ENCODE measurements at places on chromosomes 1 and 21. TPM values are rescaled to one million over a fixed set of nuclear protein-coding genes. Genes with fewer than 3 reads are reported as not detected.

GBP3 gene
- 19.6 TPM for total RNA-seq

DMBX1 gene
- not detected for total RNA-seq

GSTM5 gene
- total RNA-seq, result not detected

S100A9 gene
- 12.1 TPM for total RNA-seq

CNR2 gene
- total RNA-seq, result not detected

TAL1 gene
- total RNA-seq, result not detected

NCAM2 gene
- total RNA-seq, result not detected

FAAH gene
- 9.8 TPM for total RNA-seq

KCNC4 gene
- total RNA-seq, result 1.8 TPM

ARHGEF16 gene
- total RNA-seq, result 24.1 TPM
